ENCODE measurements at places on chromosomes 11 and 22.
A peak's percentile ranks its signal among the peaks of the same experiment; 100 is the strongest.

DNA sequence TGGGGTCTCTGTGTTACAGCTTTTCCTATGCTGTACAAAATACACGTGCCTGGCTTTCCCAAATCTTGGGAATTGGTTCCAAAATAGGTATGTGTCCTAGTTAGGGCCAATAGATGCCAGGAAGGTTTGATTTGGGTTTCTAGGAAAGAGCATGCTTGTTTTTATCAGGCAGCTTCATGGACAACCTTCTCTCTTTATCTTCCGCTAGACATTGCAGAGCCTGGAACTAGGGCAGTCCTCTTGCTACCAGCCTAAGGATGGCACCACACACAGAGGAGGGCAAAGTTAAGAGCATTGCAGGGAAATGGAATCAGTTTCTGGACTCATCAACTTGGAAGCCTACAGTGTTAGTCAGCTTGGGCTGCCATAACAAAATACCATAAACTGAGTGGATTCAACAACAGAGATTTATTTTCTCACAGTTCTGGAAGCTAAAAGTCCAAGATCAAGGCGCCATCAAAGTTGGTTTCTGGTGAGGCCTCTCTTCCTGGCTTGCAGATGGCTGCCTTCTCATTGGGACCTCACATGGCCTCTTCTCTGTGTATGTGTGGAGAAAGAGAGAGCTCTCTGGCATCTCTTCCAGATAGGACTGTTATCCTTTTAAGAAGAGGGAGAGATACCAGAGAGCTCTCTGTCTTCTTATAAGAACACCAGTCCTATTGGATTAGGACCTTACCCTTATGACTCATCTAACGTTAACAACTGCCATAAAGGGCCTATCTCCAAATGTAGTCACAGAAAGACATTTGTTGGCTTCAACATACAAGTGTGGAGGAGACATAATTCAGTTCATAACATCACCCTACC lies 27.3 kb upstream of the CREB3L1 start:
- no peak for DNase-seq

GRCh38 chr11:119062779-119063178 lies 4.8 kb upstream of the VPS11 start:
- no peak for DNase-seq

GRCh38 chr22:30010789-30011405 lies 69.4 kb upstream of the HORMAD2 start:
- no peak for DNase-seq

GRCh38 chr22:42379966-42380537 lies 52.2 kb downstream of the NFAM1 start:
- no peak for DNase-seq

DNA sequence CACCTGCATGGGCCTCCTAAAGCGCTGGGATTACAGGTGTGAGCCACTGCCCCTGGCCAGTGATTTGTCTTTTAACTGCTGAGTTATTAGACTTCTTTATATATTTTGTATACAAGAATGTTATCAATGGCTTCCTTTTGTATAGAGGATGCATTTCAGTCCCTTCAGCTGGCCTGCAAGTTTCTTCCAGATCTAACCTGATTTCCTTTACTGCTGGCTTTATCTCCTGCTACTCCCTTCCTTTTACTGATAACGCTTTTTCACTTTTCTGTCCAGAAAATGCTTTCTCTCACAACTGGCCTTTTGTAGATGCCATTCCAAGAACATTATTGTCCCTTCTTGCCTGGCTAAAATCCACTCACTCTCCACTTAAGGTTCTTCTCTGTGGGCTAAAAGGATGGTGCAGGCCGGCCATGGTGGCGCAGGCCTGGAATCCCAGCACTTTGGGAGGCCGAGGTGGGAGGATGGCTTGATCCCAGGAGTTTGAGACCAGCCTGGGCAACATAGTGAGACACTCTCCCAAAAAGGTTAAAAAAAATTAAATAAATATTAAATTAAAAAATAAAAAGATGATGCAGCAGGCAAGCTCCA lies 118.1 kb downstream of the NECTIN1 start:
- DNase-seq = no peak

DNA sequence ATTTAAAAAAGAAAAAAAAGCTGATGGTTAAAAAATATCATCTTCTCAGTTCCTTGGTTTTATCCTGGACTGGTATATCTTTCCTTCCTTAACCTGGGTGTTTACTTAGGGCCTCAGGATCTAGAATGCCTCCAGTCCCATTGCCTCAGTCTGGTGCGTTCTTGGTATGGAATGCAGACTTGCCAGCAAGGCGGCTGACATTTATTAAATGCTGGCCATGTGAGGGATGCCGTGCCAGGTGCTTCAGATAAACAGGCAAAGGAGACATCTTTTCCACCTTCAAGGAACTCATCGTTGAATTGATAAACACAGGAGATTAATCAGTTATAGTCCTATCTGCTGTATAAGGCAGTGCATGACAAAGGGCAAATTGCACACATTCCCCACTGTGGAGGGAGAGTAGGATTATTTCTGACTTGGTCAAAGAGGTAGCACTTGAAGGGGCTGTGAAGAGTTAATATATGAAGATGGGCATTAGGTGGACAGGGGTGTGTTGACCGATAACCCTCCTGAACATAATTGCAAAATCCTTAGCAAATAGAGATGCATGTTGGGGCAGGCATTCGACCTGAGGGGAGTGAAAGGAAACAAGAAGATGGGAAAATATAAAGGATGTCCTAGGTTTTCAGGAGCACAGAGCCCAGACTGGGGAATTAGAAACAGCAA lies 54.4 kb downstream of the ALX4 start:
- DNase-seq = no peak

DNA sequence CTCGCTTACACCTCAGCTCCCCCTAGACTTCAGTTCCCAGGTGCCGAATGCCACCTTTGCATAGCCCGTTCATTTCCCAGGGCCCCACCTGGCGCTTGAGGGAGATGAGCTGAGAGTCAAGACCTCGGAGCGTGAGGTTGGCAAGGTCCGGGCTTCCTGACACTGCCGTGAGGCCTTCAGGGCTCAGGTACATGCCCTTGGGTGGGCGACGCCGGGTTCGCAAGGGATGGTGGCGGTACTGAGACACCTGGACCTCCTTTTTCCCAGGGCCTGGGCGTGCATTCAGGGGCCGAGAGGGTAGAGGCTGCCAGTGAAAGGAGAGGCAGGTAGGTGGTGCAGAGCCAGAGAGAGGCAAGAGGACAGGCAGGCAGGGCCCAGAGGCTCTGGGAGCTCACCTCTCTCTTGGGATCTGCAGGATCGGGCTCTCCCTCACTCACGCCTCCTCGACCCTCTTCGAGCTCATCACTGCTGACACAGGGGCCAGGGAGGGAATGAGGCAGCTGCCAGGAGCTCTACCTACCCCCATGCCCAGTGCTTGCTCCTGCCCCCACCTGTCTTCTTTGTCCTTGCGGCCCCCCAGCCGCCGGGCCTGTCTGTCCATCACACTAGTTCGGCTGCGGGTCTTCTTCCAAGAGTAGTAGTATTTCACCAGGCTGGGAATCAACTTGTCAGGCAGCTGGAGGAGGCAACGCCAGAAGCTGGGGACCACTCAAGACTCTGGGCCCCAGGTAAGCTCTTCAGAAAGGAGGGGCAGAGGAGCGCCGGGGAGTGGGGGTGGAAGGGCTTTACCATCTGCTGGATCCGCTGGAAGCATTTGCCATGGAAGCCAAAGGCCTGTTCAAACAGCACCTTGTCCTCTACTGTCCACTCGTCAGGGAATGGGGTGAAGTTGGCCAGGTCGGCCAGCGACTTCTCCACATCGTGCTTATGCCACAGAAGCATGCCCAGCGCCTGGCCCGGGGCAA lies 2.8 kb downstream of the RCOR2 start:
- no peak for DNase-seq

GRCh38 chr11:77151804-77152509 lies 23.9 kb downstream of the MYO7A start:
- peak; percentile 59 for DNase-seq

GRCh38 chr11:117612177-117612576 lies 184.8 kb downstream of the DSCAML1 start:
- no peak for DNase-seq

DNA sequence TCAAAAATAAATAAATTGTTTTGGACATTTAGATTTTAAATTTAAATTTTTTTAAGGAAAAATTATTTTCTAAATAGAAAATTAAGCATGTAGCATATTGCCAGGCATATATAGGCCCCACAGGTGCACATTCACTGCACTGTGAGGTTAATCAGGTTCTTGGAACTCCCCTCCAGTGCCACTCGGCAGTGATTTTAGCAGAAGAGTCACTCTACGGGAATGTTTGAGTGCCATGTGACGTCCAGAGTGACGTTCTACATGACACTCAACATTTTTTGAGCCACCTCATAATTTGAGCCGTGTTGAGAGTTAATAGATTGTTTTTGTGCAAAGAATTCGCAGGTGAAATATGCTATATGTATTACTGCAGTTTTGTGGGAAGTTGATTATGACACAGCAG lies 77.4 kb downstream of the SWAP70 start:
- no peak for DNase-seq

DNA sequence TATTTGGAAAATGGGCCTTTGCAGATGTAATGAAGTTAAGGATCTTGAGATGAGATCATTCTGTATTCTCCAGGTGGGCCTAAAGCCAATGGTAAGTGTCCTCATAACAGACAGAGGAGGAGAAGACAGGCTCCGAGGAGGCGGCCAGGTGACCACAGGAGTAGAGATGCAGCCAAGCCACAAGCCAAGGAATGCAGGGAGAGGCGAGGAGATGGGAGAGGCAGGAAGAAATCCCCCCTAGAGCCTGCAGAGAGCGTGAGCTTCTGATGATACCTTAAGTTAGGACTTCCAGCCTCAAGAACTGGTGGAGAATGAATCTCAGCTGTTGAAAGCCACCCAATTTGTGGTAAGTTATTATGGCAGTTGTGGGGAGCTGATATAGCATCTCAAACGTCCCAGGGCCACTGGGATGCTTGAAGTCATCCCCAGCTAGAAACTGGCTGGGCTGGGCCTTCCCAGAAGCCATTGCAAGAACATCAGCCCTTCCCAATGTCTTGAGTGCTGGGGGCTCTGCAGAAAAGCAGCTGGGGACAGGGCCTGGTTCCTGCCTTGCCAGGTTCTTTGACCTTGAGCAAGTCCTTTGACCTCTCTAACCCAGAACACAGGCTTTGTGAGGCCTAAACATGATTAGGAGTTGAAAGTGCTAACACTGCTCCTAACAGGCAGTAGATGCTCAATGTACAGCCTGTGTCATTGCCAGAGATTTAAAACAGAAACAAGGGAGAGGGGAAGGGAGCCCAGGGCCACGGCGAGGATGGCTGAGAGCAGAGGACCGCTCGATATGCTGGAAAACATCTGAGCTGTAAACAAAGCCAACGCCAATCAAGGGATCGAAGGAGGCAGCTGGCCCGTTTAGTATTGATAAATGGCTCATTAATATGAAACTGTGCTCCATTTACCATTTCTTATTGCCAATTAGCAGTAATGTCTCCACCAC lies 632.3 kb downstream of the TBC1D22A start:
- no peak for DNase-seq

GRCh38 chr11:67429038-67429668 lies 859 bp downstream of the RPS6KB2 start:
- DNase-seq = no peak

DNA sequence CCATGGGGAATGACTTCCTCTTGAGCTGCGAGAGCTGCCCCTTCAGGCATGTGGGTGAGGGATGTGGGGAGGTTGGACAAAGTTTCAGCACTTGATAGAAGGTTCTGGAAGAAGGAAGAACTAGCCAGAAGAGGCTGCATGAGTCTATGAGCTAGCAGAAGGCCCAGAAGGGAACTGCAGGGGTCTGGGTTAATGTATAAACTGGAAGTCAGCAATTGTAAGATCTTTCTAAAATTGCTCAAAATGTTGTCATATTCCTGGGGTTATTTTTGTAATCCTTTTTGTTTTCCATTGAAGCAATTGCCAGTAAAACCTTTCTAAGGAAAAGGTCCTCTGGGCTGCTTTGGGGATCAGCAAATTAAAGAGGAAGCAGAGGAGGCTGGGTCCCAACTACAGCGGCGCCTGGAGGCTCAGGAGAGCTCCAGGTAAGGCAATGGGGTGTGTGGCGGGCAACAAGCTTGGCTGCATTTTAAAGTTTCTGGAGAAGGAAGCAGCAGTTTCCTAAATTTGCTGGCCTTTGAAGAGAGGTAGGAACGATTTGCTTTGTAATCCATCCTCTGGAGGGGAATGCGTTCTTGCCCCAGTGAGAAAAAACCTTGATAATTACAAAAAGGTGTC lies 29.2 kb downstream of the ADAMTS15 start:
- DNase-seq = no peak

- DNase-seq = no peak
These were observed 24.6 kb downstream of the OTOG start for GRCh38 chr11:17571431-17572358.

- DNase-seq = no peak
These were observed 8.0 kb downstream of the SLC16A8 start for GRCh38 chr22:38075961-38076360.

- DNase-seq = no peak
These were observed 5.1 kb upstream of the ARFGAP3 start for GRCh38 chr22:42862045-42862734.

DNA sequence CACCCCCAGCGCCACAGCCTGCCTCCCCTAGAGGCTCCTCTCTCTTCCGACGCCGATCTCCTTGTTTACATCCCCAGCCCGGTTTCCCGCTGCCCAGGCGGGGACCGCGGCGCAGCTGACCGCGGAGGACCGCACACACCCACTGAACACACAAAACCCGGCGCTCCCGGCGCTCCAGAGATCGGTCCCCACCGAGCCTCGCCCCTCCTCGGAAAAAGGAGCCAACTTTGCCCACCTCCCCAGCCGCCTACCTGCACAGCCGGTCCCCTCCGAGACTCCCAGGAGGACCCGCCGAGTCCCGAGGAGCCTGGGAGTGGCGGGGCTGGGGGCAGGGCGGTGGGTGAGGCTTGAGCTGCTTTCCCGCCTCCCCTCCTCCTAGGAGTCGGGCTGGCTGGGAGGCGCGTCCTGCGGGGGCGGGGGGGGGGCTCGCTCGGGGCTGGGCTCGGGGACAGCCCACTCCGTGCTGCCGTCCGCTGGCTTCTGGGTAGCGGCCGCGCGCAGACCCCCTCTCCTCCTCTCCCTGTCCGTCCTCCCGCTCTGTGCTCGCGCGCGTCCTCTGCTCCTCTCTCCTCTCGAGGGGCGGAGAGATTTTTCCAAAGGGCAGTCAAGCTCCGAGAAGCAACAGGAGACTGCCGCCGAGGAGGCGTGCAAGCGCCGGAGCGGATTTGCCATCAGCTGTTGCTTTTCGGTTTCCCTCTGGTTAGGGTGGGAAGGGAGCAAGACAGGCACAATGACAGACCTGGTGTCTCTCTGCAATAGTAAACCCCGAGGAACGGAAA lies at the start of gene FXYD6:
Gene FXYD6 (minus strand): TSS at position 318 of the 779 bp plus-strand sequence. CDS start 33,882 bp downstream, outside the sequence.
- no peak for DNase-seq

DNA sequence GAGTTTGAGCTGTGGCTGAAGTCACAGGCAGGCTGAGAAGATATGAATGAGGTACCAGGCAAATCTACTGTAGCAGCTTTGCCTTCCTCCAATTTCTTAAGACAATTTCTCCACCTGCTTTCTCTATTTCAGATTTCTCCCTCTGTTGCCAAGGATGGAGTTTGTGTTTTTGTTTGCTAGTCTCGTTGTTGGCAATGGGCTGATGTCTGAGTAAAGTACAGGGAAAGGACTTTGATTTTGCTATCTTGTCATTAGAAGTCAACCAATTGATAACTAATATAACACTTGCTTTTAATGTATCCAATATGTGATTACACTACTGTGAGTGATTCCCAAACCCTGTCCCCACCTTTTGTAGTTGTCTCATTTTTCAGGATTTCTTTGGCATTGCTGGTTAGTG lies 40.1 kb upstream of the RRAS2 start:
- no peak for DNase-seq

Measured in stimulated activated CD4-positive, alpha-beta T cell treated with anti-CD3 and anti-CD28 coated beads, Interleukin-2, amount 100 ng/mL, for 48 hours (primary cell).